T-helper 1 cell (primary cell): ENCODE measurements at places on chromosomes 2 and 18.

DNA sequence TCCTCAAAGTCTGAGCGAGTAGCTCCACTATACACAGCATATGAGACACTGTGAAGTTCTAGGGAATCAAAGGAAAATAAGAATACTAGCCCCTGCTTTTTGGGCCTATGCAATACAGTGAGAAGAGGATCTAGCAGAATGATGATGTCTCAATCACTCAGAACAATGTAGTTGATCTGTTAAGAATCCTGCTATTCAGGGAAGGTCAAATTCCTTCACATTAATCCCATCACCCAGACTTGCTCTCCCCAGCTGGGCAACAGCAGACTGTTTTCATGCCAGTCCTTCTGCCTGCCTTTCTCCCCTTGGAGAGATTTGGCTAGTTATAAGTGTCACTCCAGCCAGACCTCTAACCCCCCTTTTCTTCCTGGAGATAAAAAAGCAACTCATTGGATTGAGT, 230.0 kb upstream of the EPHA4 start:
- DNase-seq: no peak

DNA sequence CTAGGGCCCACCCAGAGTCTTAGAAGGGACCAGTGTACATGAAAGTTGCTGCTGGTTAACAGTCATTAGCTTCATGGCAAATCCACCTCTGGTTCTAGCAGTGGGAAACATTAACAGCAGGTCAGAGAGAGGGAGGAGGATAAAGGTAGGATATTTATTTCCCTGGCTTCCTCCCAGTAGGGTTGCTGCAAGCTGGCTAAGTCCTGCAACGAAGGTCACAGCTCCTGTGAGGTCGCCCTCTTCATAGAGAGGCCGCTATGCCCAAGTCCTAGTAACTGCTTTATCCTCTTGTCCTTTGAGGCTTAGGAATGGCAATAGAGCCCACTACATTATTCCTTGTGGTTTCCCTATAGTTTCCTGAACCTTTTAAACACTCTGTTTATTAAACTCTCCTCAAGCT, 84.0 kb upstream of the ACSL3 start:
- no peak for DNase-seq

DNA sequence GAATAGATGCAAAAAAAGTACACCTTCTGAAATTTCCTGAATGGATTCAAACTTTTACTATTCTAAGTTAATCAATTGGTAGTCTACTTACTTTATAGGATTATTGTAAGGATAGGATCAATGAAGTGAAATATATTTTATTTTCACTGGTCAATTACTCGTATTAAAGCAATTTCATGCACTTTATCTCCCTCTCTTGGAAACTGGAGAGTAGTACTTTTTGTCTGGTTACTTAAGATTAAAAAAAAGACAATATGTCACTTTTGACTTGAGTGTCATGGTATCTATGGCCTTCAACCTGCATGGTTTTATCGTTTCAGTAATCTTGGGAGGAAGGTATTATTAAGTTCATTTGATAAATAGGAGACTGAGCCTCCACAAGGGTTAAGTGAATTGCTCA, 1.0 kb upstream of the KYNU start:
- DNase-seq: no peak

DNA sequence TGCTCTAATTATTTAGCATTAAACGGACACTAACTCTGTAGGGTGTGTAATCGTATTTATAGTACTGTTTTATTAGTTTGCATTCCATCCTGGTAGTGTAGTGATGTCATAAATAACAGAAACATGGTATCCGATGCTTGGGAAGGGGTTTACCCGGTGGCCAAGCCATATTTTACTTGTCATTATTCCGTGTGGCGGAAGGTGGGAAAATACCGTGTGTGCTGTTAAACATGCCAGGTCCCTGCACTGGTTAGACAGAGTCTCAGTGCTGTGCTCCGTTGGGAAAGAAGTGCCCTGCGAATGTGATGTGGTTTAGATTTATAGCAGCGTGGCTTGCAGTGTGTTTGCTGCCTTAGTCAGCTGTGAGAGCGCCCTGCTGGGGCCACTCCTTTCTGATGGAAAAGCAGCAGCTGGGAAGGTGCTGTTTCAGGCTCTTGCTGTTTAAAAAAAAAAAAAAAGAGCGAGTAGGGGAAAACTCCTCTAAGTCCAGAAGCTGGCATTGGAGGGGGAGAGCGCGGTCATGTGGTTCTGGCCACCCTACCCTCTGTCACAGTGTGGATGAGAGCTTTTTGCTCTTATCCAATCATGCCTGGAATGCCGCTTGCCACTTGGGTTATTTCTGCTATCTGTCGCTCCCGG, 211.0 kb downstream of the NEDD4L start:
- DNase-seq: no peak

- no peak for DNase-seq
These were observed 227.0 kb upstream of the COPS8 start for GRCh38 chr2:236858661-236859060.

- DNase-seq: no peak
These were observed 87.6 kb downstream of the TTC27 start for GRCh38 chr2:32715391-32715841.
